ENCODE measurements at places on chromosomes 11 and 22. TPM values are rescaled to one million over a fixed set of nuclear protein-coding genes. Genes with fewer than 3 reads are reported as not detected.

GRCh38 chr11:122632181-122632824 is 23.2 kb upstream of the UBASH3B start:
- no peak for DNase-seq

DNA sequence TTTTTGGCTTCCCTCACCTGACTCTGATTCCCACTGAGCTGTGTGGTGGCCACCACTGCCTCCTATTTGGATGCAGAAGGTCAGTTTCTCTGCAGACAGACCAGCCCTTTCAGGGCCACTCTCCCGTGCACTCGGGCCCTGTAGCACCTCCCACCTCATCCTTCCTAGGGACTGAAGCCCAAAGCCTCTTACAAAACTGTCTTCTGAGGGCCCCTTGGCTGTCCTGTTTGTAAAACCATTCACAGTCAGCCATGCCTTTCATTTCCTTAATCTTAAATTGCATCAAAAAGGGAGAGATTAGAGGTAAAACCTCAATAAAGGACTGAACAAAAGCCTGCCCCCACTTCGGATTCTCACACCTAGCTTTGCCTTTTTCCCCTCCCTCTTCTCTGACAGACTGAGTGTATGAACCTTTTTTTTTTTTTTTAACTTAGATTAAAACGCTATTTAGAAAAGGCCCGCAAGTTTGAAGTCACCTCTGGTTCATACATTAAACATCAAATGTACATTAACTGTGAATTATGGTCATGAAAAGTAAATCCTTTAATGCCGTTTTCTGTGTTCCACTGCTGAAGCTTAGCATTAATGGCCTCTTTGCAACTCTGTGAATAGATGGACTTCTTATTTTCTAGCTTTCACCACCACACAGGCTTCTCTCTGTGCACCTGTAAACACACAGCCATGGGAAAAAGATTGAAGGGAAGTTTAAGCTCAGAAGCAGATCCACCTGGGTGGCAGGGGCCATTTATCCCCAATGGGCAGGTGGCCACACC is 247.2 kb upstream of the CADM1 start:
- DNase-seq: no peak

DNA sequence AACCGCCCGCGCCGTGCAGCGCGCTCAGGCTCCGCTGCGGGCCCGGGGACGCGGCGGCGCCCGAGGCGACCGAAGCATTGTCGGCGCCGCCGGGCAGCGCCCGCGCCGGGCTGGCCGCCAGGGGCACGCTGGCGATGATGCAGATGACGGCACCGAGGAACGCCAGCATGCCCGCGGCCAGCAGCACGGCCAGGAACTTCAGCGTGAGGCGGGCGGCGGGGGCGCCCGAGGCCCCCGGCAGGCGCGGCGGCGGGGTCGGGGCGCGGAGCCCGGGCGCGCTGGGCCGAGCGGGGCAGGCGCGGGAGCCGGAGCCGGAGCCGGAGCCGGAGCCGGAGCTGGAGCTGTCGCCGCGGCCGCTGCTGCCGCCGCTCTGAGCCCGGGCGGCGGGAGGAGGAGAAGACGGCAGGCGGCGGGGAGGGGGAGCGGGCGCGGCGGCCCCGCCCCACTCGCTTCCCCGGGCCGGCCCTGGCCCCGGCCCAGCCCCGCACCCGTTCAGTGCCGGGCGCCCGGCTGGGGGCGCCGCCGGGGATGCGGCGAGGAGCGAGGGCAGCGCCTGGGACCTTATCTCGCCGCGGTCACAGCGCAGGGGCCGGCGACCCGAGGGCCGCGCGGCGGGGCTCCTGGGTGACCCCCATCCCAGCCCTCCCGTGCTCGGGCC is at the start of gene NPTXR:
TSS of gene NPTXR (minus strand) at position 372 of the 658 bp plus-strand sequence.
- peak; percentile 62 for DNase-seq

DNA sequence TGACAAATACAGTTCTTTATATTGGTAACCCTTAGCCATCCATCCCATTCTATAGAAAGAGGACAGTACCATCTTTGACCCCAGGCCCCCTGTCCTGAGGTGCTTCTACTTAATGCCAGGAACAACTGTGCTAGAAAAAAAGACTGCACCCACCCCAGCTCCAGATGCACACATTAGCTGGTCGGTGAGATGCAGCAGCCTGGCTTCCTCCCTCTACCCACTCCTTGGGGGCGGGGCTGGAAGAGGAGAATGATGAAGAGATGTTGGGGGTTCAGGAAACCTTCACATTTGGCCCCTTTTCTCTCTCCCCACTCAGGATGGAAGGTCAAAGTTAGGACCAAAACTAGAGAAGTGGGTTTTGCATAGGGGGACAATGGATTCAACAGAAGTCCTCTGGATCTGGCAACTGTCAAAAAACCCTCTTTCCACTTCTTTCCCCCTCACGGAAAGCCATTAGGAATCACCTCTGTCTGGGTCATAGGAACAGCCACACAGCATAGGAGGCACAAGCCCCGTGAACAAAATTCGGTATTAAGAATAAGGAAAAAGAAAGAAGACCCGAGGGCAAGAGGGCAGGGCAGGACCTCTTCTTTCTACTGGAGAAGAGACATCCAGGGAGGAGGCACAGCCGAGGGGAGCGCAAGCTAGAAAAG is 755 bp downstream of the NRIP3 start:
- no peak for DNase-seq

The MUC6 gene
- 1.1 TPM for polyA plus RNA-seq

GRCh38 chr11:130131961-130132850 is 27.4 kb upstream of the ST14 start:
- peak; percentile 80 for DNase-seq

DNA sequence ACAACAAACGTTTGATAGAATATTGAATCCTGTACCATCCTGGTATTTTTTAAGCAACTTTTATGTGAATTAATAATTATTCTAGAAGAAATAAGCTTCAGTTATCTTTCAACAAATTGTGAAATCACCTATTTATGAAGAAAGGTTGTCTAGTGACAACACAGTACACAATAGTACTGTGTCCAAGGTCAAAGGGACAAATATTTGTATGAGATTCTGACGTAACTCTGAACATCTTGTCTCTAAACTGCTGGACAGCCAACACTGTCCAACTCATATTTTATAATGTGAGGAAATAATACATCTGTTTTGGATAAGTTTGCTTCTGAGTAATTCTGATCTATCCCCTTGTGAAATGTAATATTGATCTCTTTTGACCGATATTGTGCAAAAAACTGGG is 18.9 kb downstream of the CASP5 start:
- DNase-seq: no peak

DNA sequence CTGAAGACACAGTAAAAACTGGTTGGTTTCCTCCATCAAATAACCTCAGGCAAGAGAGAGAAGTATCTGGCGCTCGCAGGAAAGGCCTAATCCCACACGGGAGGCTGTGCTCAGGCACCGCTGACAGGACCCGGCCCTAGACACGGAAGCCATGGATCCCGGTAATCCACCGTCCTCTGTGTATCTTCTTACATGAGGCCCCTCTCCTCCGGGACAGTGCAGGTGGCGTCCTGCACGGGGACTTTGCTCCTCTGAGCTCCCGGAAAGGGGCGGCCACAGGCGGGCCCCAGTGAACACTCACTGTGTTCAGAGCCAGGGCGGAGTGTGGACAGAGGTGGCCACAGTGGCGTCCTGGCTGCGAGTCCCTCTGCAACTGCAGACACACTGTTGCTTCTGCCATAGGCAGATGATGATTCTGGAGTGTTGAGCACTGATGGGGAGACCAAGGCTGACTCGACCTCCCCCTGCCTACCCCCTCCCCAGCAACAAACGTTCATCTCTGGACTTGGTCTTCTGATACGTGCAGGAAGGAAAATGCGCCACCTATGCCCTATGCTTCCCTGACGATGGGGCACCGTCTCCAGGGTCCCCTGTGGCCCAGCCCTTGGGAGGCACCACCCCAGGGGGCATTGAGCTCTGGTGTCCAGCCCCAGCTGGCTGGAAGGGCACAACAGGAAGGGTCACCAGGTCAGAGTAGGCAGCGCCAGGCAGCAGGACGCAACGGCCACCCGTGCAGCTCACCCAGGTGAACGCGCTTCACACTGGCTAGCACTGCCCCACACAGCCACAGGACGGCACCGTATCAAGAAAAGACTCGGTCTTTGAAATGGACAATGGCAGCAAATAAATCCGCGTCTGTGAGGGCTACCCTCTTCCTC is 95.7 kb downstream of the TRMU start:
- no peak for DNase-seq

- DNase-seq: no peak
Observed at GRCh38 chr22:44093791-44094190, 69.7 kb downstream of the PARVB start.

DNA sequence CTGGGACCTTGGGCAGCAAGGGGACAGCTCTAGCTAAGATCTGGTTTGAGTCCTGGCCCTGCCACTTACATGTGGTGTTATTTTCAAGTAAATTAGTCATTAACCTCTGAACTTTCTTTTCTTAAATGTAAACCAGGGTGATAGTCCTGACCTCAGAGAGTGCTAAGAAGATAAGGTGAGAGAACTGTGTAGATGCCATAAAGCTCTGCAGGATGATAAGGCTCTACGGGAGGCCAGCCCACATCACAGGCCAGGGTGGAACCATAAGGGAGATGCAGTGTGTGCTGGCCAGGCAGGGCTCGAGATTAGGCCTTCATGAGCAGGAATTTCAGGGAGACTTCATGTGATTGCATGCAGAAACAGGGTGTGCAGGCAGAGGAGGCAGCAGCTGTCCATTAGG is 24.2 kb downstream of the NECTIN1 start:
- DNase-seq: no peak

The HBE1 gene
- not detected for polyA plus RNA-seq

DNA sequence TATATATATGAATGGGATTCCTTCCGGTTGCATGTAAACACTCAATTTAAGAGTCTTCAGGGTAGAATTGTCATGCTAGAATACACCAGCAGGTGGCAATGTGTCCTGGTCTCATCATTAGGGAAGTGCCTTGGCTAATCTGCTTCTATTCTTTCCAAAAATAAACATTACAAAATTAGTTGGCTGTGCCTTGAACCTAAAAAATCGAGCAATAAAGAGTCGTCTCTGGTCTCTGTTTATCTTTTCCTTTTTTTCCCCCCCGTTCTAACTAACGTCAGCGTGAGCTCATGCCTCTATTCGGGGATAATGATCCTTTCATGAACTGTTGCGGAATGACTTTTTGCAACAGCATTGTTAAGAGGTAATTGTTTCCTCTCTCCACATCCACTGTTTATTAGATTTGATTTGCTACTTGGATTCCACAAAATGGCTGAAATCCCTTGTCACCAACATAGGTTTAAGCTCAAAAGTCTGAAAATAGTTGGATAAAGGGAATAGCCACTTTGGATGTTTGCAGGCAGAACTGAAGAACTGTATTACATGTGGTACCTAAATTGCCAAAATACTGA is 1.2 kb upstream of the ARHGEF12 start:
- DNase-seq: peak; percentile 73

- DNase-seq: no peak
Observed at GRCh38 chr22:37126882-37127281, 17.4 kb upstream of the TMPRSS6 start.

DNA sequence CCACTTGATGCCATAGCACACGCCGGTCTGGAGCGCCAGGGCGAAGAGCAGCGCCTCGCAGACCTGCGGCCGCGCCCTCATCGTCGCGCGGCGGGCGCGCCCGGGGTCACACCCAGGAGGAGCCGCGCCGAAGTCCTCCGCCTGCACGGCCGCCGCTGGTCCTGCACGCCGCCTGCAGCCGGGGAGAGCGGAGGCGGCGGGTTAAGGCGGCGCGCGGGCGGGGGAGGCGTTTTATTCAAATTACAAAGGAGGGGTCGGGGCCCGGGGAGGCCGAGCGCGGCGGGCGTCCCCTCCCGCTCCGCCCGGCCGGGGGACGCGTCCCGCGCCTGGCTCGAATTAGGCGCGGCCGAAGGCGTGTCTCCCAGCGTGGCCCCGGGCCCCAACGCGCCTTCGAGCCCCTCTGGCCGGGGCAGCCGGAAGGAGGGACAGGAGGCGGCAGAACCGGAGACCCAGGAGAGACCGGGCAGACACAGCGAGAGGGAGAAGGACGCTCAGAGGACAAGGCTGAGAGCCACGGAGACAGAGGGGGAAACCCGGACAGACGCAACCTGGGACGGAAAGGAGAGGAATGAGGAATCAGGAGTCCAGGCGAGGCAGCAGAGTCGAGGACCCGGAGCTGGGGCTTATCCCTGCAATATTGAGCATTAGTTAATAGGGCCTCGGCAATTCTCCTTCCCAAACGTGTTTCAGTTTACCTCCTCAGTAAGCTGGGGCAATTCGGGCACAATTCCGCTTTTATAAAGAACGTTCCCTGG is at the start of gene WNT11:
TSS of gene WNT11 (minus strand) at position 176 of the 755 bp plus-strand sequence. CDS start at position 81, 95 bp downstream.
- DNase-seq: peak; percentile 84

DNA sequence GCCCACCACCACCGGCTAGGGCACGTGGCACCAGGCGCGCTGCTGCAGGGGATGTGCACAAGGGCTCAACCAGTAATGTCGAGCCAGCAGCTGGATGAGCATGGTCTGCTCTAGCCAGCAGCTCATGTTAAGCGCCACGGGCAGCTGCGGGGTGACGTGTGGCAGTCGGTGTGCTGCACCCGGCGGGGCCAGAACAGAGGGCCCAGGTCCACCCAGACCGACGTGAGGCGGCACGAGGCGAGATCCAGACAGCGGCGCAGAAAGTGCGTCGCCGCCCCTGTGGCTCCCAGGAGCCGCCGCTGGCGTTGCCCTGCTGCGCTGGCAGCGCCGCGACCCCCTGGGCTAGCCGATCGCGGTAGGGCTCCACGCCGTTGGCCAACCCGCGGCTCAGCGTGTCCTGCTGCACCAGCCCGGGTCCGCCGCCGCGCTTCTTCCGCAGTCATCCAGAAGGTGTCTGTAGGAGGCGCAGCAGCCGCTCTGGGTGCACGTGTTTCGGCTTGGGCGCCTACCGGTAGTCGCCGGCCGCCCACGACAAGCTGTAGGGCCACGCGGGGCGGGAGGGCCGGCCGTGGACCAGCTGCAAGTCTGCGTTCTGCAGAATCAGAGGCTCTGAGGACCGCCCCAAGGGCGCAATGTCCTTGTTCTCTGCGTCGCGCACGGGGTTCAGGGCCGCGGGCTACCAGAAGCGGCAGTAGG is 4.6 kb upstream of the GALR3 start:
- peak; percentile 50 for DNase-seq

DNA sequence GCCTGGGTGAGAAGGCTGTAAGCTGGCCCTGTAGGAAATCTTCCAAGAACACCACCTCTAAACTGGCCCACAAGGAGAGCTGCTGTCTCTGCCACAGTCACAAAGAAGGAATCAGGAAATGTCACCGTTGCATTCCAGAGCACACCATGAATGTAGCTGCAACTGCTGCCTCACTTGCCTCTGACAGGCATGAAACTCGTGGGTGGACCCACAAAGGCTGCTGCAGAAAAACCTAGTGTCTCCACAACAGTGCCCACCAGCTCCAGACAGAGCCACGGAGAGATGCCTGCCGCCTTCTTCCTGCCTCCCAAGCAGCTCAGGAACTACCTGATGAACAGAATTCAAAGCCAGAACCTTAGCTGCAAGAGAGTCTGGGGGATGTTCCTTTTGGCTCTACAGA is 10.5 kb downstream of the DNAJB13 start:
- peak; percentile 26 for DNase-seq

- no peak for DNase-seq
Observed at GRCh38 chr11:130323452-130324450, 9.0 kb upstream of the ZBTB44 start.
